ENCODE measurements at places on chromosomes 1 and 21.

GRCh38 chr1:67853704-67854103 lies 20.4 kb upstream of the GNG12 start:
- no peak for DNase-seq

DNA sequence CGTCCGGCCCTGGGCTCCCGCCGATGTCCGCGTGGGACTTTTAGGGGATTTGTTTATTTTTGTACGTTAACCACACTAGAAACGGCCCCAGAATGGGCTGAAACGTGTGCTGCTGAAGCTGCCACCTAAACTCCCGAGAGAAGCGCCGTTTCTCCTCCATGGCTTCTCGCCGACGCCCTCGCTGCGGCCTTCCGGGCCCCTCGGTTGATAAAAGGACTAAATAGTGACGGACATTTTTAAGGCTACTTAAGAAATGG lies 678 bp upstream of the PTTG1IP start:
- no peak for DNase-seq

DNA sequence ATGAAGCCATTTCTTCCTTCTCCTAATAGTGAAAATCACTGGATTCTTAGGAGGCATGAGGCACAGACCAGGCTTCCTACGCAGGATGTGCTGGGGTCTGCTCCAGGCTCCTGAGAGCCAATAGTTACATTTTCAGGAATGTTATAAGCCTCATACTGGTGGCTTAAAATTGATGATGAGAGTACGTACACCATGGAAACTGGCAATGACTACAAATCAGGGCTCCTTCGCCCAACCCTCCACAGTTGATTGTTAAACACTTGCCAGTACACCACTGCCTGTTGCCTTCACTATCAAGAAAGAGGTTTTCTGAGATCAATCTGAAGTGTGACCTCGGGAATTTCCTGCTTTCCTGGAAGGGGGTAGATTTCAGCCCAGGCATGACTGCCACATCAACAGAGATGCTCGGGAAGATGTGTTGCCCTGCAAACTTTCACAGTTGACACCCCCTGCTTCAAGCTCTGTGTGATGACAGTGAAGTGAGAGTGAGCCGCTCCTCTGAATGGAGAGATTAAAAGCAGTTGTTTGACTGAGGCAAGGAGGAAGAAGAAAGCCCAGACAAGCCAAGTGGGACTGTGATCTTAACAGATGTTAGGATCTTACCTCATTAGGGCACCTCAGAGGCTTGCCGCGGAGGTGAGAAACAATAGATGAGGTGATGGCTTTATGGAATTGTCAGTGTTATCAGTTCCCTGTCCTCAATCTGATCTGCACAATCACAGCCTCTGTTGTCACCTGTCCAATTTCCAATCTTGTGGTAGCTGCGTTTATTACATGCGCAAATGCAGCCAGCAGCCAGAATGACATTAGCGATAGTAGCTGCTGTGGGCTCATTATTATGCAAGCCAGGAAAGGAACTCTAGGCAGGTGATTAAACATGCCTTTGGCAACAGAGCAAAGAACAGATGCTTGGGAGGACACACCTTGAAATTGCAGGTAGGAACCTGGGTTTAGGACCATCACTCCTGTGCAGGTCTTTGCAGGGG lies 277.3 kb downstream of the KAZN start:
- DNase-seq = no peak

GRCh38 chr1:57623039-57623790 lies 199.4 kb upstream of the DAB1 start:
- DNase-seq = no peak

DNA sequence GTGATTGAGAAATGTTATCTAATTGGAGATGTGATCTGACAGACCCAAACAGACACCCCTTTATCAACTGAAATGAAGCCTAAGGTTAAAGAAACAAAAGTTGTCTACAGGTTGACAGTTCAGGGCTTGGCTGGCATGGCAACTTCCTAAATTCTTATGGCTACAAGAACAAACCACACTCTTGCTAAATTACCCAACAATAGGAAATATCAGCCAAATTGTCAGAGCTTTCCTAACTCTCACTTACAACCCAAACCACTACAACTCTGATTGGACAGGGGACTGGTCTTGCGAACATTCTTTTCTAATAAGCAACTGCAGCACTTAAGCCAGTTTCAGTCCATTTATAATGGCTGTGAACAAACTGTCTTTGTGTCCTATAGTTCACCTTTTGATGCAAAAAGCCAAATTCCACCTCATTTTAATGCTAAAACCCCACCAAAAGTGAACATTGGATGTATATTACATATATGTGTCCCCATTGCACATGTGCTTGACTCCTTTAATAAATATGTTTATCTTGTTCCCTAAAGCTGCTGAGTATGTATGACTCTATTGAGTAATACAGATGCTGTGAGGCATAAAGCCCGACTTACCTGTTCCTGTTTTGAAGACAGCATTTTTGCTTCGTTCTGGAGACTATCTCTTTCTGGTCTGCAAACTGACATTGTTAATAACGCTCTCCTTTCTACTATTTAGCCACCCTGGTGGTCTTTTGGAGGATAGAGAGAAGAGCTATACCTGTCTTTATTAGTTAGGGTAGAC lies 101.3 kb upstream of the HMCN1 start:
- DNase-seq = no peak

DNA sequence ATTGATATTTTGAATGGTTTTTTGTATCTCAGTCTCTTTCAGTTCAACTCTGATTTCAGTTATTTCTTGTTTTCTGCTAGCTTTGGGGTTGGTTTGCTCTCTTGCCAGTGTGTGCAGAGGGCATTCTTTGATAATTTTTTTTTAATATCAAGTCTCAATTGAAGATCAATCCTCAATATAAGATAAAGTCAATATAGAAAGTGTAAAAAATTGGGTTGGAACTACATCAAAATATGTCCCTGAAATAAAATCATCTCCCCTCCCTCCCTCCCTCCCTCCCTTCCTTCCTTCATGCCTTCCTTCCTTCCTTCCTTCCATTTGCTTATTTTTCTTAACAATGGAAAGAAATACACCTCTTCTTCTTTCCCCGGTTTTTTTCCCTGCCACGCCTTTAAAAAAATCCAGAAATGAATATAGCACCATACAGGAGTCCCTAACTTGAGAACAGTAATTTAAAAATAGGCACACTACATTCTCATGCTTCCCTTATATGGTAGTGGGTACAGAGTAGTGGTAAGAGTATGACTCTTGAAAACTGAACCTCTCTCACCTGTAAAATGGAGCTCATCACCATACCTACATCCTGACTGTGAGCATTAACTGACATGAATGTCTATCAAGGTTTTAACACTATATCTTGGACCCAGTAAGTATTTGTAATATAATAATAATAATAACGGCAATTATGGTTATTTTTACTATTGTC lies 221.9 kb downstream of the GIPC2 start:
- DNase-seq = no peak

DNA sequence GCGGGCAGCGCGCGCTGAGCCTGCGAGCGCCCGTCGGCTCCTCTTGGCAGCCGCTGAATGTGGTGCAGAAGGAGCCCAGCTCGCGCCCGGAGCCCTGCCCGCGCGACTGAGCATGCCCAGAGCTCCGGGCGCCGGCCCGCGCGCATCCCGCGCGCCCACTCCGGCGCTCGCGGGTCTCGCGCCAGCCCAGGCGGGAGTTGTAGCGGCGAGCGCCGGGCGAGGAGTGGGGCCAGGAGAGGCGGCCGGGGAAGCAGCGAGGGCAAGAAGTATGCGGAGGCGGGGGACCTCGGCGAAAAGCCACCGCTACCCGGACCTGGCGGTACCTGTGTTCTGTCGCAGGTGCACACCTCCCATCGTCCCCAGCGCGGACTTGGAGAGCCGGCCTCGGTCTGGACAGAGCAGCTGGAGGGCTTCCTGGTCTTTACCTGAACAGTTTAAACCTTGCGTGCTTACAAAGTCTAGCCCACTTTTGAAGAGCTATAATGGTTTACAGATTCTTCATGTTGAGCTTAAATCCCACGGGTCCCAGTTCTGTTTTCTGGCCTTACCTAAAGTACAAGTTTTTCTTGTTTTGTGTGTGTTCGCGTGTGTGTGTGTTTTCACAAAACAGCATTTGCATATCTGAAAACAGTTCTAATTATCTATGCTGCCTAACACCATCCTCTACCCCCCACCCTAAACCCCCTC lies at the start of gene DDAH1:
Gene DDAH1 (minus strand): TSS at position 61 of the 687 bp plus-strand sequence. CDS start 114 bp downstream, outside the sequence.
- DNase-seq = peak; percentile 59

DNA sequence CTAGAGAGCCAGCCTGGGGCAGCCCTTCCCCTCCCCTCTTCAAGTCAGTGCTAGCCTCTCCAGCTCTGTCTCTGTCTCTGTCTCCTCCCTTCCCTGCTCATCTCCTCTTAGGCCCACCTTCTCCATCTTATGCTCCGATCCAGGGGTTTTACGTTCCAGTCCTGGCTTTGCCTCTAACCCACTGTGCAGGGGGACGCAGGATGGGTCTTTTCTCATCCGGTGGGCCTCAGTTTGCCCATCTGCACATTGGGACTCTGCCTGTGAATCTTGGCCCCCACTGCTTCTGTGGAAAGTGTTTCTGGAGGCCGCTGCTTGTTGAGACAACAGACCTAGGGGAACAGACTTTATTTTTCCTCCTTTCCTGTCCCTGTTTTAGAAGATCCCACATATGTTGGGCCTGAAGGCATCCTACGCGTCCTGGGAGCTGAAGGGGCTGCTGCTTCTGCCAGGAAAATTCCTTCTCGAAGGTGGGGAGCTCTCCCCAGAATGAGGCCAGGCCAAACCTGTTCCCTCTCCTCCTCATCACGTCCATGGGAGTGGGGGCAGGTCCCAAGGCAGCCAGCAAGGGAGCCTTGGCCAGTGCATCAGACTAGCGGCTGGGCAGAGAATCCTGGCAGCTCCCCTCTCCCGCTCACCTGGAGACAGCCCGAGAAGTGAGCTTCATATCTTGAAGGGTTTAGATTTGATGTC lies 99.5 kb upstream of the CSF3R start:
- no peak for DNase-seq

DNA sequence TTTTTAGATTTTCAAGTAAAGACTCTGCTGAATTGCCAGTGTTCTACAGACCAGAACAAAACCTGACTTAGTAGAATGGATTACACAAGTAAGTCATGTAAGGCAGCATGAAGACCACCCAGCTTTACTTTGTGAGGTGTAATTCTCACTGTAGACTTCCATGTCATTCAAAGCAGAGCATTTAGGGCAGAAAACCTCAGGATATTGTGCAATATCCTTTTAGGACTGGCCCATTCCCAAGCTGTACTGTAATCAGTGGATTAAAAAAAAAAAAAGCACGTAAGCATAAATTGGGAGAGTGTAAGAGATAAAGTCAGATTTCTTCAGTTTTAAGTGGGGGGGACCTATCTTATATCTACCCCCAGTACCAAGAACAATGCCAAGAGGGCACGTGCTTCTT lies 380.5 kb upstream of the PRMT6 start:
- DNase-seq = no peak

DNA sequence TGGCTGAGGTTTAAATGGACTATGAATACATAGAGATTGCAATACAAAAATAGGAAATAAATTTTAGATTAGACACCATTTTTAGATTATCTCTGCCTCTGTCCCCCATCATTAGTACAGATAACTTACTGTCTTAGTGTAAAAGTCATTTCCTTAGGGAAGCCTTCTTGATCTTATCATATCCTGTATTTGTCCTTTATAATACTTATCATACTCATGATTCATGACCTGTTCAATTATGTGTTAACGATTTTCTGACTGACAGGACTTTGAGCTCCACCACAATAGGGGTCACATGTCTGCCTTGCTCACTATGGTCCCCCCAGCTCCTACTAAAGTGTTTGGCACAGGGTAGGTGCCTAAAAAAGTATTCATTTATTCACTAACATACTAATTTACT lies 14.6 kb downstream of the TEX38 start:
- no peak for DNase-seq

GRCh38 chr1:87402241-87403002 lies 73.7 kb downstream of the LMO4 start:
- DNase-seq = no peak

GRCh38 chr1:235938709-235939479 lies 72.2 kb upstream of the LYST start:
- DNase-seq = no peak

GRCh38 chr1:60861961-60862567 lies 220.3 kb upstream of the NFIA start:
- no peak for DNase-seq

GRCh38 chr1:156245451-156246232 lies 2.2 kb downstream of the PAQR6 start:
- DNase-seq = no peak

DNA sequence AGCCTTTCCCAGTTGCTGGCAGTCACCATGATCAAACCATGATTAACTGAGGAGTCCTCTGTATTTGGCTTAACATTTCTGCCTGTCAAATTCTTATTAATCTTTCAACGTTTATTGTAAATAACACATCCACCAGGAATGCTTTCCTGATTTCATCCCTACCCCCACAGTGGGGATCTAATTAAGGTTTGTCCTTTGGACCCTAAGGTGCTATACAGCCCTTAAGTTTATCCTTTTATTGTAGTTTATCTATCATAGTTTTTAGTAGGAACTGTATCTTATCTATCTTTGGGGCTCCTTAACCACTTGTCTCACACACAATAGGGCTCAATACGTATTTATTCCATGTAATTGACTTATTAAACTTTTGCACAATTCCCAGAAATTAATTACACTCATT lies 61.0 kb downstream of the SPATA46 start:
- DNase-seq = no peak

- DNase-seq = no peak
Observed at GRCh38 chr1:94846308-94846707, 26.2 kb downstream of the SLC44A3 start.

DNA sequence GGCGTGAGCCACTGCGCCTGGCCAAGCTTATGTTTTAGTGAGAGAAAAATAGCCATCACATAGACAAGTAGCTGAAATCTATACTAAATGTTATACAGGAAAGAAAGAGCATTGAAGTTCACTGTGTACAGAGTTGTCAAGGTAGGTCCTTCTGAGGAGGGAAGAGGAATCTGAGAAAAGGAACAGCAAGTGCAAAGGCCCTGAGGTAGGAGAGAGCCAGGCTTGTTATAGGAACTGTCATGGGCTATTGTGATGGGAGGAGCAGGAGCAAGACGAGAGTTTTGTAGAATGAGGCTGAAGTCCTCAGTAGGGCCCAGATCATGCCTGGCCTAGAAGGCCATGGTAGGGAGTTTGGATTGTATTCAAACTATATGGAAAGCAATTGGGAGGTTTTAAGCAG lies 4.6 kb downstream of the ZDHHC18 start:
- DNase-seq = no peak

- DNase-seq = no peak
Observed at GRCh38 chr1:54842206-54842915, 41.2 kb upstream of the TTC22 start.

- no peak for DNase-seq
Observed at GRCh38 chr21:33010931-33011330, 14.8 kb upstream of the OLIG2 start.

DNA sequence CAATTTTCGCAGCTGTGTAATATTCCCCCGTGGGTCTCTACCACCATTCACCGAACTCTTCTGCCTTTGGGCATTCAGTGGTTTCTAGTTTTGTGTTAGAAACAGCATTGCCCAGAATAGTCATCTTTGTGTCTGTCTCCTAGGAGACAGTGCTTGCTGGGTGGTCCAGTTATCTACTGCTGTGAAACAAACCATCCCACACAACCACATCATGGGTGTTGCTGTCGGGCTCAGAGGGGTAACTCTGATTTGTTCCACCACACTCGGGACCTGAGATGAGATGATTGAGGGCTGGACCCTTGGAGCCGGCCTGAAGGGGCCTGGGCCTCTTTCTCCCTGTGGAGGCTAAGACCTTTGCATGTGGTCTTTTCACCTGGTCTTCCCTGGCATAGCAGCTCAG lies 427.2 kb upstream of the VAMP3 start:
- no peak for DNase-seq
